Hematopoietic multipotent progenitor cell treated with erythropoietin and hydrocortisone succinate and interleukin-3 and kit ligand, for 4 days (in vitro differentiated cells): ENCODE measurements at places on chromosomes 2 and 18.
A peak's percentile ranks its signal among the peaks of the same experiment; 100 is the strongest.

DNA sequence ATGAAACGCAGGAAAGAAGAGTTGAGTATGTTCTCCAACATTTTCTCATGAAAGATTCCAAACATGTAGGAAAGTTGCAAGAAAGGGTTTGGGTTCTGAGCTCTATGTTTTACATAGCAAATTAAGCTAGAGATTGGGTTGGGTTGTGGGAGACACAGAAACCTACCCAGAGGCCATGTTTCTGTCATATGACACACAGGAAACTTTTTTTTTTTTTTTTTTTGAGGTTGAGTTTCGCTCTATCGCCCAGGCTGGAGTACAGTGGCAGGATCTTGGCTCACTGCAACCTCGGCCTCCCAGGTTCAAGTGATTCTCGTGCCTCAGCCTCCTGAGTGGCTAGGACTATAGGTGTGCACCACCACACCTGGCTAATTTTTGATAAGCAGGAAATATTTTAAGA lies 57.6 kb downstream of the DOCK10 start:
- no peak for DNase-seq

DNA sequence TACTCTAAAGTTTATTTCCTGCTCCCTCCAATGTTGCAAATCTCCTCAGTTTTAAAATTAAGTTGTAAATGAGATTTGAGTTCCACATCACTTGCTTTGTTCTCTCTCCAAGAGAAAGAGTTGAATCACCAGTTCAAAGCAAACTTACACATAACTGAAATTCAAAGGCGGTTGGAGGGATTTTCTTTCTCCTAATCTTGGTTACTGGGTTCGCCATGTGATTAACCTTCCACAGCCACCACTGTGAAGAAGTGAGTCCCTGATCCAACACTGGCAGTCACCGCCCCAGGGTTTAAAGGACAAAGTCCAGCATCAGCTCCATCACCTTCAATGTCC lies 247.1 kb downstream of the MYCN start:
- no peak for DNase-seq

- no peak for DNase-seq
These were observed 28.1 kb upstream of the CHST9 start for GRCh38 chr18:27213123-27213717.

DNA sequence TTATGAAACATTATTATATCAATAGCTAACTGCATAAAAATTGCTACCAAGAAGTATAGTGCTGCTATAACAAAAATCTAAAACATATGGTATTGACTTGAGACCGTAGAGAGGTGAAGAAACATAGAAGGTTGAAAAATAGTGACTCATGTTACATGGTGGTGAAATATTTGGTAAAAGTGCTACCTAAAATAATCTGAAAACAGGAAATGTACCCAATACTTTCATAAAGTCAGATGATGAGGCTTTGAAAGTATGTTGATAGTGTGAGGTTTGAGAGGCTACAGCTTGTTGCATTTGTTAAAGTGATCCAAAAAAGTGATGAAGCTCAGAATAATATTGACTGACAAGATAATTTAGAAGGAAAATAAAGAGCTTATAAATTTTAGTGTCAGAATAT lies 718.7 kb upstream of the SLC8A1 start:
- no peak for DNase-seq

- DNase-seq: no peak
These were observed 346.6 kb downstream of the THSD7B start for GRCh38 chr2:137111896-137112295.

GRCh38 chr2:29216609-29216909 lies 101.3 kb downstream of the CLIP4 start:
- DNase-seq: no peak

DNA sequence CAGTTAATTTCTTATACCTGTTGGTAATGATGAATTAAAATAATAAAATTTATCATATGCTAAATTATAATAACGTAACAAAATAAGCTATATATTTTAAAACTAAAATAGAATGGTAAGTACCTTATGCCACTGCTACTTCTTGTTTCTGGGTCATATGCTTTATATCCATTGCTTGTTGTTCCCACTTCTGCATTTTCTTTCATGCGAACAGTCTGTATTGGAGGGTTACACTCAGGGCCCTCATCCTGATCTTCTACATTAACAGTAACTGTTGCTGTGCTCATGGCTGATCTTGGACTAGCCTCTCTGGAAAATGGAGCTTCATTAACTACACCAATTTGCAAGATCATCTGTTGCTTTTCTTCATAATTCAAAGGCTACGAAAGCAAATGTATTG lies 22.2 kb downstream of the DSC2 start:
- peak; percentile 10 for DNase-seq
